ENCODE measurements at places on chromosomes 7 and 10.
A peak's percentile ranks its signal among the peaks of the same experiment; 100 is the strongest.

DNA sequence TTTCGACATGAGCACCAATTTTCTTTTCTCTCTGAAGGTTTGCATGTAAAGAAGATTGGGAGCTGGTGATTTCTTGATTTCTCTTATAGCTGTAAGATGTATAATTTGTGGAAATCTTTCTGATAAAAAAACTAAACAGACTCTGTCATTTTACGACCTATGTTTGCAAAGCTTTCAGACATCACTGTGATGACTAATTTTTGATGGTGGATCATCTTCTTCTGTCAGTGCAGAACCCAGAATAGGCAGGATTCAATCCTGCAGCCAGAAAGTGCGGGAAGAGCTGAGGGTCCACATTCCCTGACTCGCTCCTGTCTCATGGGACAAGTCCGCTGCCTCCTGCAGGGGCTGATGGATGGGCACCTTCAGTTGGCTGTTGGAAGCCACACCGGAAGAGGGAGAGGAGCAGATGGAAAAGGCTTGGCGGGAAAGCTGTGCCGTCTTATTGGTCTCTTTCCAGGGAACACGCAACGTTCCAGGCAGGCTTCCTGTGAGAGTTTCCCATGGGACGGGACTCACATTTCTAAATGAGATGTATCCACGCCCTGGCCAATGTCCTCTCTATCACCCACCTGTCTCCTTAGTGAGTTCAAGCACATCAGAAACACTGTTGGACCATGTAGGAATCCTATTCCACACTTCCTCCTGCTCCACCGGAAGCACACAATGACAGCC lies 186.9 kb downstream of the PRPF18 start:
- no peak for DNase-seq

- DNase-seq = no peak
These were observed 53.0 kb upstream of the TNKS2 start for GRCh38 chr10:91745090-91745831.

DNA sequence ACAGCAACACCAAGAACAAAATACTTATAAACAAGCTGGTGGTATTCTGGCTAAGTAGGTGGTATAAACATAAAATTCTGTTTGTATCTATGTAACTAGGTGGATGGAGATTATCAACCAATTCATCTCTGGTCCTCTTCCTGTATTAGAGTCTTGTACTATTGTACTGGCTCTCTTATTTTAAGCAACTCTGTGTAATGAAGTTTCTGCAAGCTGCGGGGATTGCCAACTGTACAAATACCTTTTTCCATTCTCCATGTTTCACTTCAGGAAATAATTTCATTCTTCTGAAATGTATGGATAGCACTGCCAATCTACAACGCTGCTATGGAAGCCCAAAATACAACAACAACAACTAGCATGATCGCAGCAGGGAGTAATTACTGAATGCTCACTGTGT lies 44.8 kb downstream of the JAZF1 start:
- DNase-seq = no peak

DNA sequence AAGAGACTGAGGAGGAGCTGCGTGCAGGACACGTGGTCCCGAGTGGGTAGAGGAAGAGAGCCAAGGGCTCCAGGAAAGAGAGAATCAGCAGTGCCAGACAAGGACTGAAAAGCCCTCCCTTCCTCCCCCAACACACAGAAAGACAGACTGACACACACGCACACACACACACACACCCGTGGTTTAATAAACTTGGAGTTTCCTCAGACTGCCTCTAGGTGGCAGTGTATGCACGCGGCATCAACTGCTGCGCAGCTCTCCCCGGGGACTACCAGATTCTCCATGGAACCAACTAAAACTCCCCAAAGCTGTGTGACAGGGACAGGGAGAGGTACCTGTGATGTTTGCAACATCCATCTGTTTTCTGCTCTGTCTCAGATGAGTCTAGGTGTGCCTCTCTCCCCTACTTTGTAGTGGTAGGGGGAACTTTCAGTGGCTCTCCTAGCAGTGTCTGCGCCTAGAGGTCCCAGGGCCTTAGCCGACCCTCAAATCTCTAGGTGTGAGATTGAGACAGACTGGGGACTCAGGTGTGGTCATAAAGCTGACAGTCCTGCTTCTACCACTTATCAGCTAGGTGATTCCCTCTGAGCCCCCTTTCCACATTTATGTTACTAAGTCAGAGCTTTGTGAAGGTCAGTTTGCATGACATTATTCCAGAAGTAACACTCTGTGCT lies 9.3 kb upstream of the TSPAN14 start:
- peak; percentile 48 for DNase-seq

GRCh38 chr10:9766762-9767161 lies 1250.9 kb upstream of the CELF2 start:
- DNase-seq = no peak

GRCh38 chr10:79144351-79145173 lies 75.8 kb downstream of the ZMIZ1 start:
- no peak for DNase-seq

DNA sequence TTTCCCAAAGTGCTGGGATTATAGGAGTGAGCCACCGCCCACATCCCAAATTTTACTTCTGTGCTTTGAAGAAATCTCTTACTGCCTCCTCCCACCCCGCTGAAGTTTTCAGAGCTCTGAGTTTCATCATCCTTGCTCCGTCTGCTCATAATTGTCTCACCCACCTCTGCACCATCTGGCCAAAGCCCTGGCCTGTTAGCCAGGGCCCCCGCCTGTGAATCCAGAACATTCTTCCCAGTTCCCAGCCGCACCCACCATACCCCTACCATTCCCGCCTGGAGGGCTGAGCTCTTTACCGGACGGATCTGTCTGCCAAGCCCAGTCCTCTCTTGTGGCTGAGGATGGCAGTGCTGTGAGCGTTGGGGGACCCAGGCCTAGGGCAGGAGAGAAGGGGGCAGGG lies 14.5 kb downstream of the SSC4D start:
- DNase-seq = no peak
